ENCODE measurements at places on chromosomes 6 and 20.

DNA sequence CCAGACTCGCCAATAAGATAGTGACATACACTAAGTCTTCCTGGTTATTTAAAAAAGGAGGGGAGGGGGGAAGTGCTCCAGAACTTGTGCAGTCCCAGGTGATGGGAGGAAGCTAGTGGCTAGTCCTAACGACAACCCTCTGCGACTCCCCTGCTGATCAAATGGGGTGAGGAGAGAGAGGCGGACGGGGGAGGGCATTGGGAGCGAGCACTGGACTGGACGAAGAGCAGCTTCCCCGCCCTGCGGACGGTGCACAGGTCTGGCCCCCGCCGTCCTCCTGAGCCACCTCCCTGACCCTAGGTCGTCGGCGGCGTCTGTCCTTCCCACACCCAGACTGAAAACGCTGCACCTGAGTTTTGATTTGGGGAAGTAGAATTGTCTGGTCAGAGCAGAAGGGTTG, 2.2 kb upstream of the OLIG3 start:
- DNase-seq, result no peak

DNA sequence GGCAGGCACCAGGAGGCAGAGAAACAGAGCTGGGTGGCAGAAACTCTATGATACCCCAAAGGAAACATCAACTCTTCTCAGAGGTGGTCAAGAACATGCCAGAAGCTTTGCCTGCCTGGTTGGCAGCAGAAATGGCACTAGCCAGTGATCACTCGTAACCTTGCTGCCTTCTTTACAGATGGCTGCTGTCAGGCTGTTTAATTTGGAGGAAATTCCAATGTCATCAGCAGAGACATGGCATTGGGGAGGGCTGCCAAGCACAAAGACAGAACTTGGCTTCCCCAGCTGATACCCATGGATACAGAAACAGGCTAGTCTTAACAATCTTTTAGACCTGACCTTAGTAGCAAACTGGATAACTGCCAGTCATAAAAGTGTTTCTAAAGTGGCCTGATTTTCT, 153.6 kb downstream of the GMPR start:
- peak; percentile 27 for DNase-seq

DNA sequence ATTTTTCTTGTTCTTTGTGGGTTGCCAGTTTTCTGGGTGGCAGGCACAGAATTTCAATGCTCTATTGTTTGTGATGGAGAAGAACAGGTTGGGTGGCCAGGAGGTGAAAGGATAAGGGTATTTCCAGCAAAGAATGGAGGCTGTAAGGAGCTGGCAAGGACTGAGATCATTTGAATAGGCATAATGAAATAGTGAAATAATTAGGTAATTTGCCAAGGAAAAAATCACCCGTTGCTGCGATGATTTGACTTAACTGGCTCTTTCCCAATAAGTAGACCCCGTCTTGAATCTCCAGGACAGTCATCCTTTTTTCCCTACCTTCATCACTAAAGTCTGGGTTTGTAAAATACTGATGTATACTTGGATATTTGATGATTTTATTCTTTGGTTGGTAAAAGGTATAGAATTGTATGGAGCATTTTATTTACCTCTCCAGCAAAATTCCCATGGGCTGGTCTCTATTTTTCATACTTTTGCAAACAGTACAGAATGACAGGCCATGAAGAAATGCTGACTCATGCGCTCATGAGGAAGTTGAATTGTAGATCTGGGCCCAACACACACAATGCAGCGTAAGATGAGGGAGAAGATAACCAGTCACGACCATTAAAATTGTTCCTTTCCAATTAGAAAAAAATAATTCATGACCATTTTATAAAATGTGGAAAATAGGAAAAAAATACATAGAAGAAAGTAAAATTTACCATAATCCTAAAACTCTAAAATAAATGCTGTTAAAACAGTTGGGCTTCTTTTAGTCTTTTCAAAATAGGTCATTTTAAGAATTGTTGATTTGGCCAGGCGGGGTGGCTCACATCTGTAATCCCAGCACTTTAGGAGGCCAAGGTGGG, 2.4 kb upstream of the GCNT2 start:
- no peak for DNase-seq

- DNase-seq, result no peak
These were observed 670 bp upstream of the COL11A2 start for GRCh38 chr6:33192671-33193602.

DNA sequence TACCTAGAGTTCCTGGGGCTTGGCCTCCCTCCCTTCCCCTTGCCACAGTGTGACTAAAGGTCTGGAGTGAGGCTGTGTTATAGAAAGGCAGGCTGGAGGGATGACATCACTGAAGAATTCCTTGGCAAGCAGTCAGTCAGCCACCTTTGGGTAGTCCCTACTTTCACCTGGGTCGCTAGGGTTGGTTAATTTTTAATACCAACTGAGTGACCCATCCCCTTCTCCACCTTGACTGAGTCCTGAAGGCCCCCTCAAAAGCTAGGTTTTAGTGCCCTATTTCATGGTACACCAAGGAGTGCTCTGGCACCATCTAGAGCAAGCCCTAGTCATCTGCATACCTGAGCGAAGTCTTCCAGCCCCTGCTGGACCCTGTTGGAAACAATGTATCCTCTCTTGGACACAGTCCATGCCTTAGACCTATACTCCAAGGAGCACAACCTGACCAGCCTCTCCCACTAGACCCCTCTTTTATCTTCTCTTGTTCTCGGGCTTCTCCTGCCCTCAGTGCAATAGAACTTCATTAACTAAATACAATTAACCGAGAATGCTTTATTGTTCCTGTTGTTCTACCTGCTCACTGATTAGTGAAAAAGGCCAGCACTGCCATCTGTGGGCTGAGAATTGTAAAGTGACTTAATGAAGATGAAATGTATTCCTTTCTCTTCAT, 44.6 kb downstream of the RIN2 start:
- DNase-seq, result no peak

DNA sequence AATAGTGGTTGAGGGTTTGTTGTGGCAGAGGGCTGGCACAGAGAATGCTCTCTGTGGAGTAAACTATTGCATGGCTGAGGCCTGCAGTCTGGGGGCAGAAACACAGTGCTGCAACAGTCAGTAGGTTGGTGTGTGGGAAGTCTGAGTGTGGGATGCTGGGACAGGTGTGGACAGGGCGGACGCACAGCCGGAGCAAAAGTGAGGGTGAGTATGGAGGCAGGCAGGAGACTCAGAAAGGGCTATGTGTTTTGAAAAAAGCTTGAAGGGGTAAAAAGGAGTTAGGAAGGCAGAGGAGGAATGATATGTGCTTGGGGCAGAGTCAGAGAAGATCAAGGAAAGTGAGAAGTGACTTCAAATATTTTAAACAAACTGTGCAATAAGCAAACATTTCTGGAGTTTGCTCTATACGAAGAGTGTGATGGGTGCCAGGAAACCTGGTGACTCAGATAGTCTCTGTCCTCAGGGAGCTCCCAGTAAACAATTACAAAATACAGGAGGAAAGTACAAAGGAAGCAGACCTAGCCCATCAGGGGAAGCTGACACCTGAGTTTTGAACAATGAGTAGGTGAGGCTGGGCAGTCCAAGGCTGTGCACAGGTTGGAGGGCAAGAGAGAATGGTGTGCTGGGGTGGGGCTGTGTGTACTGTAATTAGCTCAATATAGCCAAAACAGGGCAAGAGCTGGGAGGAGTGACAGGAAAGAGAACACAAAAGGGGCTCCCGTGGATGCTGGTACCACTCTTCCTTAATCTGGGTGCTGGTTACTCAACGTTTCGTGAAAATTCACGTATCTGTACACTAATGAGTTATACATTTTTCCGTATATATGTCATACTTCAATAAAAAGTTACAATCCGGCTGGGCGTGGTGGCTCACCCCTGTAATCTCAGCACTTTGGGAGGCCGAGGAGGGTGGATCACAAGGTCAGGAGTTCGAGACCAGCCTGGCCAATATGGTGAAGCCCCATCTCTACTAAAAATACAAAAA, 55.2 kb downstream of the PIGU start:
- DNase-seq, result no peak

DNA sequence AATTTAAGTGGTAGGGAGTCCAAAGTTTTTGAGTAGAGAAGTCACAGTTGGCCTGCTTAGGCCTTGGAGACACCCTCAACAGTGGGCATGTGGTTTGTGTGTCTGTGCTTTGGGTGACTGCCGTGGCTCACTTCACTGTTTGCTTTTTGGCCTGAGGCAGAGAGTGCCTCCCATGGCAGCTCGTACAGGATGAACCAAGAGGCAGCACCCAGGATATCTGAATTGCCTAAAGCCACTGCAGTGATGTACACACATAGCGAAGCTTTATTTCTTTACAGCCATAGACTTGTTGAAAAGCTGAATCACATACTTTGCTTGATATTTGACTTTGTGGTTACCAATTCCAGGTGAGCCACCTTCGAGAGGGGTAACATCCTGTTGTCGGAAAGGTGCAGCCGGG, 21.6 kb downstream of the RREB1 start:
- DNase-seq, result no peak

DNA sequence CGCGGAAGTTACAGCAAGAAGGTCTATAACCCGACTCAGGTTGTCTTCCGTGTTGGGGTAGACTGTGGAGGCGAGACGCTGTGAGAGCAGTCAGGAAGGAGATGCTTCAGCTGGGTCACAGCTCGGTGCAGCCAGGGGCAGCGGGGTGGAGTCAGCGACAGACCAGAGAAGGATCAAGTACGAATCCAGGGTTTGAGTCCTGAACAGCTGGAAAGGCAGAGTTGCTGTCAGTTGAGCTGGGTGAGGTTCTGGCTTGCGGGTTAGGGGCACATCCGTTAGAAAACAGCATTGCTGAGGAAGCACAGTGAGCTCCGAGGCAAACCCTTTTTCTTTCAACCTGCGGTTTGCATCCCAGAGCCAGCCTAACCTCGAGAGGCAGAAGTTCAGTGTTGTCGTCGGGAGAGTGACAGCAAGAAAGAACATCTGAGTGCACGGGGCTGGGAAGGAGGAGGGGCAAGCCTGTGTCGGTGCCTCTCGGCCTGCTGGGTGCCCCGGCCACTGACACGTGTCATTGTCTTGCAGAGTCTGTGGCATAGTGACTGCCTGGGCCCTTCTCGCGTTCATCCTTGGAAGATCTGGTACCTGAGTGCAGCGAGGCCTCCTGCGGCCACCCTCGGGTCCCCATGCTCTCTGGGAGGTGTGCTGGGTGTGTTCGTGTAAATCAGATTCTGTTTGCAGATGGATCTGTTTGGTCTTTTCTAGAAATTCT, 20.0 kb downstream of the PNLDC1 start:
- no peak for DNase-seq

- DNase-seq, result no peak
These were observed 42.2 kb downstream of the C6orf132 start for GRCh38 chr6:42100029-42100901.

DNA sequence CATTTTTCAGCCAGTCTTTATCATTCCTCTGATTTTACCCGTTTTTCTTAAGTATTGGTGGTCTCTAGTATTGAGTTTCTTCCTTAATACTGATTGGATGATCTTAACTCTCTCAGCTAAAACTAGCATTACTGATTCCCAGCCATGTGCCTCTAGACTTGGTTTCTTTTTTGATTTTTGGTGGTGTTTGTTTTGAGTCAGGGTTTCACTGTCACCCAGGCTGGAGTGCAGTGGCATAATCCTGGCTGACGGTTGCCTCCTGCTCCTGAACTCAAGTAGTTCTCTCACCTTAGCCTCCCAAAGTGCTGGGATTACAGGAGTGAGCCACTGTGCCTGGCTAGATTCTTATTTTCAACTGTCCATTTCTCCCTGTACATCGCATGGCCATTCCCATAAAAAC, 24.9 kb downstream of the DPPA5 start:
- DNase-seq, result no peak

DNA sequence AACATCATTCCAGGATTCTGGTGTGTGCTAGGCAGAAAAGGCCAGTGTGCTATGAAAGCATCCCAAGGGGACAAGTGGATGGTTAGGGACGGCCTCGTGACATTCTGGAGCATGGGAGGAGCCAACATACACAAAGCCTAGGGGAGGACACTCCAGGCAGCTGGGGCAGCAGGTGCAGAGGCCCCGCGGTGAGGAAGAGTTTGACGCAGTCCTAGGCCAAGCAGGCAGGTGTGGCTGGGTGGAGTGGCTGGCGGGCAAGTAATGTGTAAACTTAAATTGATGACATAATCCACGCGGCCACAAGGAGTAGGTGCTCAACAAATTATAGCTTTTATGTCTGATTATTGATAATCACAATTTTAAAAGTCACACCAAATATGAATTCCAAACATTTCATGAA, 93.6 kb downstream of the TMEM242 start:
- no peak for DNase-seq

GRCh38 chr6:148345578-148345977, 2.9 kb downstream of the SASH1 start:
- no peak for DNase-seq

- no peak for DNase-seq
These were observed 654.7 kb downstream of the EPM2A start for GRCh38 chr6:145080651-145081050.

- DNase-seq, result no peak
These were observed 115.5 kb downstream of the REV3L start for GRCh38 chr6:111367393-111368088.

GRCh38 chr6:45763281-45763680, 252.4 kb downstream of the CLIC5 start:
- no peak for DNase-seq

- DNase-seq, result no peak
These were observed 143.0 kb downstream of the FIG4 start for GRCh38 chr6:109834131-109834530.

GRCh38 chr20:62662422-62662821, 20.1 kb downstream of the SLCO4A1 start:
- DNase-seq, result peak; percentile 78

DNA sequence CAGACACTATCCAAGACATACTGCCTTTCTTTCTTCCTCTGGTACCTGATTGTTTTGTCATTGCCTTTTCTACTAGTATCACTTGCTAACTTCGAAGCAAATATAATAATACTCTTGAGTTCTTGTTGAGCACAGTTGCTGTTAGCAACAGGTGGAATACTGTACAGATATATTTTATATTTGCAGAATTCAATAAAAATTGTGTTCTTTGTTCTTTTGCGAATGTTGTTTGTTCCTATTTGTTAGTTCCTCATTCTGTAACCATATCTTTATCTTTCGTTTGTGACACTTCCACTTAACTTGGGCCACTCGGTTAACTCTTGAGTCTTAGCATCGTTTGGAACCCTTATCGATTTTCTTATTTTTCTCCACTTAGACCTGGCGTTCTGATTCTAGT, 868 bp downstream of the CYB5R4 start:
- no peak for DNase-seq

DNA sequence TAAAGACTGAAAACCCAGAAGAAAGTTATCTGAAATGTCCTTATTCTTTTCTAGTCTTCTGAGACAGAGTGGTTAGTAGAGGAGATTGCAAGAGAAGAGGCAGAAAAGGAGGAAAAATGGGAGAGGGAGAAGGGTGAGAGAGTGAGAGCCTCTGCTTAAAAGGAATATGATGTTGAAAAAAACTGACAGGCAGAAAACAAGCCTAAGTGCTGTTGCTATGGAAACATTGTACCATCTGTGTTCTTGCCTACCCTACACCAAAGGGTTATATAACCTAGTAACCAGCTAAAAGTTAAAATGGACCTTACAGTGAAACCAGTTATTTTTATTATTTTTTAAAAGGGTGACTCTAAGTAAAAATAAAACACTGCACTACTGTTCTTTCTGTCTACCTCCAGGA, 28.3 kb upstream of the SH3BGRL2 start:
- no peak for DNase-seq

GRCh38 chr6:133804265-133804664, 84.6 kb upstream of the TCF21 start:
- no peak for DNase-seq
